Breast epithelium (tissue), 4 donors: ENCODE measurements at places on chromosomes 12 and 14.

GRCh38 chr14:88597601-88598000, 34.8 kb downstream of the ZC3H14 start:
- no peak for DNase-seq

DNA sequence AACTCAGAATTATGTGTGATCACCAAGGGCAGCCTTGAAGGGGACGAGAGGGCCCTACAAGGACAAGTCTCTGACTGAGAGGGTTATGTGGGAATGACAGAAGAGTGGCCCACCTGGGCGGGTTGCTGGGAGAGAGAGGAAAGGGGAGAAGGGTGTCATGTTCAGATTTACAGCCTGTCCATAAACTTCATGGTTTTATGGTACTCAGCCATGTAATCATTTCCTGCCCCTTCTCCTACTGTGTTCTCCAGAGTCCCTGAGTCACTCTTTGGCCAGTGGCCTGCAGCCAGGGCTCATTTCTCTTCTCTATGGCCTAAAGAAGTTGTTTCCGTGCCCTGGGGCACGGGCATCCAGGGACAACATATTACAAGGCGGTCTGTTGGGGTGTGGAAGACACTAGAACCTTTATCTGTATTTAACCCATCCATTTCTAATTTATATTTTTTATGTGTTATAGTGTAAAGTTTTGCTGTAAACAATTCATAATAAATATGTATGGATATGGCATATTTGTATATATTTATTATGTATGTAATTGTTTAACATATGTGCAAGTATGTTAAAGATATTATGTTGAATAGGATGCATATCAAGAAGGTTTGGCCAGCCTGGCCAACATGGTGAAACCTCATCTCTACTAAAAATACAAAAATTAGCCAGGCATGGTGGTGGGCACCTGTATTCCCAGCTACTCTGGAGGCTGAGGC, 26.9 kb downstream of the DDX47 start:
- DNase-seq = peak; percentile 36

GRCh38 chr12:132610051-132610759, at the start of gene LRCOL1:
Gene LRCOL1 (minus strand): TSS chr12:132610582. CDS start chr12:132606251, 4,331 bp downstream.
- DNase-seq = no peak

- no peak for DNase-seq
Measured at GRCh38 chr12:21912318-21912717, 28.9 kb downstream of the ABCC9 start.

DNA sequence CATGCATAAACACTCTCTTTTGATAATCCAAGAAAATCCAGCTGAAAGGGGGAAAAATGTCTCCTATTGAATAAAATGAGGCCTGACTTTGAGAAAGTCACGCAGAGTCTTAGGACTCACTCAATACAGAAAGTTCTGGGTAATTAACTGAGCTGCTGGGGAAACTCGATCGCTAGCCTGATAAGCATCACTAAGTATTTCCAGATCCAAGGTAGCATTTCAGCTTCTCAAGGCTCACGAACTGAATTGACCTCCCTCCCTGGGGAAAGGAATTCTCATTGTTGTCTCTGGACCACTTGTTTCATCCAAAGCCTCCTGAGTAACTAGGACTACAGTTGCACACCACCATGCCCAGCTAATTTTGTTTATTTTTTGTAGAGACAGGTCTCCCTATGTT, 13.8 kb upstream of the ANAPC5 start:
- DNase-seq = no peak

DNA sequence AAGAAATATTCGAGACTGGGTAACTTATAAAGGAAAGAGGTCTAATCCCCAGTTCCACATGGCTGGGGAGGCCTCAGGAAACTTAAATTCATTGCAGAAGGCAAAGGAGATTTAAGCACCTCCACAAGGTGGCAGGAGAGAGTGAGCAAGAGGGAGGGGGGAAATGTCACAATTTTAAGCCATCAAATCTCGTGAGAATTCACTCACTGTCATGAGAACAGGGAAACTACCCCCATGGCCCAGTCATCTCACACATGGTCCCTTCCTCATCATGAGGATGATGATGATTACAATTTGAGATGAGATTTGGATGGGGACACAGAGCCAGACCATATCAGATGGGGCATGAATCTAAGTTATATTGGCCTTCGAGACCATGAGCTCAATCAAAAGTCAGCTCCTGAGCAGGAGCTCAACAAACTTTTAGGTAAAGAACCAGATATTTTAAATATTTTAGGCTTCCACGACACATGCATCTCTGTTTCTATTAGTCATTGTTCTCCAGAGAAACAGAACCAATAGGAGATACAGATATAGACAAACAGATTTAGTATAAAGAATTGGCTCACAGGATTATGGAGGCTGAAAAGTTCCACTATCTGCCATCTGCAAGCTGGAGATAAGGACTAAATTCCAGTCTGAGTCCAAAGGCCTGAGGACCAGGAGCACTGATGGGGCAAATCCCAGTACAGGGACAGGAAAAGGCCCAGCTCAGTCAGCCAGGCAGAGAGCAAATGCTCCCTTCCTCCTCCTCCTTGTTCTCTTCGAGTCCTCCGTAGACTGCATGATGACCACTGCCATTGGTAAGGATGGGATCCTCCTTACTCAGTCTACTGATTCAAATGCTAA, 24.9 kb downstream of the DGLUCY start:
- DNase-seq = no peak

GRCh38 chr12:26317942-26318575, 122.7 kb downstream of the SSPN start:
- no peak for DNase-seq

GRCh38 chr14:46480817-46481216, 170.8 kb downstream of the RPL10L start:
- no peak for DNase-seq

- DNase-seq = no peak
Measured at GRCh38 chr12:55132816-55133215, 6.6 kb downstream of the OR9K2 start.

DNA sequence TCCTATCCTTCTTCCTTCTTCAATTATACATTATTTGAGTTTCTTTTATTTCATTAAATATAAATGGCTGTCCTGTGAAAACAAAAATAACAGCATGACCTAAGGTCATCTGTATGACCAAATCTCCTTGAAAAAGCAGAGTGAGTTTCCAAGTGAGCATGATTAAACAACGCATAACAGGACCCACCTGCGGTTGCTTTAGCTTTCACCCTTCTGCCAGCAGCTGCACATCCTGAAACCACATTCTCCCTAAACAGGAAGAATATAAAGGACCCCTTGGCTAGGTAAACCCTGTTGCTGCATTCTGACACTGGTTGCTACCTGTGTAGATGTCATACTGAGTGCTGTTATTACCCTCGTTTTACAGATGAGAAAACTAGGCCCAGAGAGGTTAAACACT, 42.8 kb upstream of the CPM start:
- DNase-seq = no peak

DNA sequence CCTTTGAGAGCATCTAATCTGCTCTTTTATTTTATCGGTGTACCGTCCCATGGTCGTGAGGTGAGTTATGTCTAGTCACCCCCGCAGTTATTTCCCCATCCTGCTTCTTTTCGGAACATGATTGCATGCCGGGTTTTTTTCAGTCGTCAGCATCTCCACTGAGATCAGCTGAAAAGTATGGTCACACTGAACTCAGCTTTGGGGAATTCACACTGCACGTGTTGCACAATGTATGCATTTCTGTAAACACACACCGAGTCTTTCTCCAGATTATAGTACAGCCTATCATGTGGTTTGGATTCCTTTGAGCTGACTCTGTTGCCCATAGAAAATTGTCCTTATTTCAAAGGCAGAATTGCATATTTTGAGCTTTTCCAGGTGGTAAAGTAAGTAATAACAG, 24.6 kb downstream of the PLXNC1 start:
- DNase-seq = no peak

DNA sequence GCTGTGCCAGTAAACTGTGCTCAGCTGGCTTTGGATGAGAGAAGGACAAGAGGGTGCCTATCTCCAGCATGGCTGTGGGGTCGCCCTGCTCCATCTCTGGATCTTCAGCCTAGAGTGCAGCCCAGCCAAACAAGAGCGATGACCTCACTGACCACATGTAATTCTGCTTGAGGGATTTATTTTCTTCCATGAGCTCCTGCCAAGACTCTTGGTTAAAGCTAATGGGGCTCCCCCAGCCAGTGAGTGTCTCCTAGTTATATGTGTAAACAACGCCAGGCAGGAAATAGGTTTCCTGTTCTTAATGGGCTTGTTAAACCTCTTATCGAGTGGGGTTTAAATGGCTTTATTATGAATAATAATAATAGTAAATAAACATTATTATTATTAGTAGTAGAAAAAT, 397.2 kb downstream of the NRXN3 start:
- no peak for DNase-seq

DNA sequence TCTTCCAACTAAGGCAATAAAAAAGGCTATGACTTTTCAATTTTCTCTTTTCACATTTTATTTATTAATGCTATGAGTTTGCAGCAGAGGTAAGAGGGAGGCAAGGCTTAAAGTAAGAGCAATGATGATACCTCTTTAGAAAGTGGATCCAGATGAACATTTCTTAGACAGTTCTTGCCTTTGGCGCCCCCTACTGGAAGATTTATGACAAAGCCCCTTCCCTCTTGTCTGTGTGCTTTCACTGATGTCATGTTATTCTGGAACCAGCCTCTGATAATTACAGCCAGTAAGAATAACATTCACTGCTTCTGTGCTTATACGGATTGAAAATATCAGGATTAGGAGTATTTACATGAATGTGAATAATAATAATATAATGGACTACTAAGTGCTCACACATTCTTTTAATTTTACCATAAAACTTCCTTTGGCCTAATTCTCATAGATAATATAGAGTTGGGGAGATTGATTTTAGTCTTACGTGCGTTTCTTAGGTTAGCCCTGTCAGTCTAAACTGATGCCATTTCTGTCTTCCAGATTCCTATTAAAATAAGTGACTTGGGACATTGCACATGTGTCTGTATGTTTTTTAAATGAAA, 1929.9 kb upstream of the SEL1L start:
- DNase-seq = no peak

DNA sequence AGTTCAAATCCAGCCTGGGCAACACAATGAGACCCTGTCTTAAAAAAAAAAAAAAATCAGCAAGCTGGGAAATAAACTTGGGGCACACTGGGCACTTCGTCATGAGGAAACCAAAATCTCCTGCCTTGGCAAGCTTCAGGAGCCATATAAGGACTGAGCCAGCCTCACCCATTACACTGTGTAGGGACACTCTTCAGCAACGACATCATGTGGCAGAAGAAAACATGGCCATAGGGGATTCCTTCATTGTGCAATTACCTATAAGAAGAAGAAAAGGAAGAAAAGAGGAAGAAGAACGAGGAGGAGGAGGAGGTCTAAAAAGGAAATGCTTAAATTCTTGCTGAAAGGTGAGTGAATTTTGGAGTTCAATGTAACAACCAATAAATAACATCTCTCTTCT, 26.1 kb upstream of the IFNG start:
- DNase-seq = no peak
